ENCODE measurements at places on chromosomes 5 and 9. TPM values are rescaled to one million over a fixed set of nuclear protein-coding genes. Genes with fewer than 3 reads are reported as not detected.

NIPAL4 gene
- 0.87 TPM for total RNA-seq

ZBTB26 gene
- total RNA-seq, result 6.9 TPM

TEX10 gene
- 14.6 TPM for total RNA-seq

C5orf58 gene
- total RNA-seq, result not detected

GRCh38 chr5:56085193-56085592 is 90.4 kb upstream of the IL6ST start:
- DNase-seq, result no peak

- no peak for DNase-seq
Measured at GRCh38 chr5:108769352-108769751, 21.7 kb downstream of the FER start.

GRCh38 chr5:59245198-59245597 is 648.3 kb downstream of the PDE4D start:
- no peak for DNase-seq

GRCh38 chr9:129437626-129438323 is 183.1 kb downstream of the C9orf50 start:
- no peak for DNase-seq

DNA sequence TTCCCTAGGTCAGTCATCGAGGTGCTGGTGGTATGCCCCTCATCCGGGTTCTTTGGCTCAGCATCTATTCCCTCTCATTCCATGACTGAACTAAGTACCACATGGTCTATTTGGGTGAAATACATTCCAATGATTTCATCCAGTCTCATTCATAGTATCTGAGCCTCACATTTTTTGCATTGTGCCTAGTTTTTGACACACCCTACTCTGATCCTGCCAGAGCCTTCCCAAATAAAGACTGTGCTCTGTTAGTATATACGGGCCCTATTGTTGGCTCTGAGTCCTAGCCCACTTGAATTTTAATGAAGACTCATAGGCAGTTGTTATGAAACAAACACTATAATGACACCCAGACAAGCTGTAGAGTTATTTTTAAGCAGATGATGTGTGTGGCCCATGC is 740.7 kb downstream of the CETN3 start:
- DNase-seq, result no peak

DNA sequence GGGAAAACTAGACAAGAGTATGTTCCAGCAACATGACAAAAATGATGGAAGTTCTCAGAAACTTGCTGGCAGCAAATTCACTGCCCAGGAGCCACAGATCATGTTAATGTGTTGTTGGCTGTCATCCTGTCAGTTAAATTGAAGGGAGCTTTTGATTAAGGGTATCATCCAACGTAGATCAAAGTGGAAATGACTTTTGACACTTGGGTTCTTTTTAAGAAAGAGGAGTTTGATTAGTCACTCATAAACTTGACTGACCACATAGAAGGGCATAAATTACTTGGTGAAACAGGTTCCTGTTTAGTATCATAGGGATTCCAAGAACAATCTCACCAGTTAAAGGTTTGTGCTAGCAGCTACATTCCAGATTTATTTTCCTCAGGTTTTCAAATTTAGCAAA is 288.7 kb downstream of the CSNK1G3 start:
- DNase-seq, result no peak

GRCh38 chr9:135796784-135797485 is 95.0 kb downstream of the KCNT1 start:
- no peak for DNase-seq

- DNase-seq, result no peak
Measured at GRCh38 chr5:109126481-109126880, 283.3 kb downstream of the PJA2 start.

DNA sequence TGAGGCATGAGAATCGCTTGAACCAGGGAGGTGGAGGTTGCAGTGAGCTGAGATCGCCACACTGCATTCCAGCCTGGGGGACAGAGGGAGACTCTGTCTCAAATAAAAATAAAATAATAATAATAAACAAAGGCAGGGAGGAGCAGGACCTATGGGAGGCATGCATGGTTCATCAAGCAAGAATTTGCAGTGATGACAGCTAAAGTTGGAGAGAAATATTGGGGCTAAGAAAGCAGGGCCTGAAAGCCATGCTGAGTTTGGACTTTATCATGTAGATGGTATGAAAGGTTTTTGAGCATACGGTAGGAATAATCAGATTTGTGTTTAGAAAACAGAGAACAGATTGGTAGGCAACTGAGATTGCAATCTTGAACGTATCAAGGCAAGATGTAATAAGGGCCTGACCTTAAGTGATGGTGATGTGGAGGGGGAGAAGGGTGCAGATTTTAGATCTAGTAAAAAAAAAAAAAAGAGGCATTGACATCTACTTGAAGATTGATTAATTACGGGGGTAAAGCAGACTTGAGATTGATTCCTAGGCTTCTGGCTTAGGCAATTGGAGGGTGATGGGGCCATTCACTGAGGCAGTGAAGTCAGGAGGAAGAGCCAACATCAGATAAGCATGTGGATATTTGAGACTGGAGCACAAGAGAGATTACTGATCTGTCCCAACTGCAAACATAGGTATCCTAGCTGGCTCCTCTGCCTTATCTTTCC is 50.7 kb downstream of the CFAP95 start:
- DNase-seq, result no peak

- no peak for DNase-seq
Measured at GRCh38 chr5:98330871-98331270, 442.6 kb upstream of the RGMB start.

Data from chondrocyte (in vitro differentiated cells).